ENCODE measurements at places on chromosomes 12 and 14.

DNA sequence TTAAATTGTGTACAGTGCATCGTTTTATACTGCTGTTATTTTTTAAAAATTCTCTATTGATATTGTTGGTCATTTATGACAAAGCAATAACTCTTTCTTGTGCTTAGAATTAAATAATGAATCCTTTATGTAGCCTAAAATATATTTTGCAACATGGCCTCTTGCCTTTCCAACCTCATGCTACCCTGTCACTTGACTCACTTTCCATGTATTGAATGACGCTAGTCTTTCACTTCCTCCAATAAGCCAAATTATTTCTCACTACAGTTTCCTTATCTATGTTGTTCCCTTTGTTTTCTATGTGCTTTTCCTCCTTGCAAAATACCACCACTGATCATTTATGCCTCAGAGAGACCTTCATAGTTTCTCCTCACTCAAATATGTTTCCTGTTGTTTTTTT is 16.3 kb upstream of the EPYC start:
- DNase-seq = no peak

DNA sequence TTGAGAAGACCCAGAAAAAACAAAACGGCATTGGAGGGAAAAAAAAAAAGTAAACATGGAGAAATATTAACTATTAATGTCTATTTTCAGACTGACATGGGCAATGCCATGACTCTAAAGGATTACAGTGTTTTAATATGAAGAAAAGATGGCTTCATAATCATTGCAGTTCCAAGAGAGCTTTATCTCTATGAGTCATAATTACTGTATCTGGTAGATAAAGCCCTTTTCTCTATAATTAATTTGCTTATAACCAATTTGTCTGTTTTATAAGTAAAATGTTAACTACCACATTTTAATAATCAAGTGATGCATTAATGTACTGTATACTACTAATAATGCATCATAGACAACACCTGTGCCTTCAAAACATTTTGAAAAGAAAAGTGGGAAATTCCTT is 59.7 kb downstream of the CLIP1 start:
- DNase-seq = no peak

DNA sequence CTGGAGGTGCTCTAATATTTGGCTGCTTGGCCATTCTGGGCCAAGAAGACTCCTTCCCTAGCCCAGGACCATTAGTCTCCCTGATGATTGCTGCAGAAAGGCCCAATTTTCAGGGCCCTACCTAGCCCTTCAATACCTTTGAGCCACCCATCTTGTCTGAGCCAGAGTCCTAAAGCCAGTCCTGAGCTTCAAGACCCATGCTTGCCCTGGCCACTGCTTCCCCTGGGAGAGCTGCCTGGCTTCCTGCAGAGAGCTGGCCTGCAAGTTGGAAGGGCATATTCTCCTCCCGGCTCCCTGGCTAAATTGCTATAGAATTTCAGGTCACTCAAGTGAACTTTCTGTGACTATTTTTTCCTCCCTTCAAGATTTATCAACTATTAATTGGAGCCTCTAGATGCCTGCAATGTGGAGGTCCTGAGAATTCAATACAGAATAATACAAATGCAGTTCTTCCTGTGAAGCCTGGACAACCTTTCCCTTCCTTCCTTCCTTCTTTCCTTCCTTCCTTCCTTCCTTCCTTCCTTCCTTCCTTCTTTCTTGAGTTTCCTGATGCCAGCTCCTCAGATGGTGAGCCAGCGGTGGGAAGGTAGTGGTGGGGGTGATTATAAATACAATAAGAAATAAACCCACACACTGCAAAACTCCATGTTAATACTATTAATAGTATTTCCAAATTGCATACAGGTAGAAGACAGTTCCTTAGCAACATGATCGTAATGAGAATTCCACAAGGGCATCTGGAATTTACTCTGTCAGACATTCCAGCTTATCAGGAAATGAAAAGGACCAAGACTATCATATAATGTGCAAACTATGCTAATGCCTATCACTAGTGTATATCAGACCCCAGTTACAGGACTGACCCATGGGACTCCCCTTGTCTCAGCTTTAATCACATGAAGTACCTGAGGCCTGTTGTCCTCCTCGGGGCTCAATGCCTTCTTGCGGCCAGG is 108.1 kb downstream of the ZFP36L1 start:
- DNase-seq = no peak

- no peak for DNase-seq
Measured at GRCh38 chr14:96559571-96559970, 57.4 kb downstream of the PAPOLA start.

DNA sequence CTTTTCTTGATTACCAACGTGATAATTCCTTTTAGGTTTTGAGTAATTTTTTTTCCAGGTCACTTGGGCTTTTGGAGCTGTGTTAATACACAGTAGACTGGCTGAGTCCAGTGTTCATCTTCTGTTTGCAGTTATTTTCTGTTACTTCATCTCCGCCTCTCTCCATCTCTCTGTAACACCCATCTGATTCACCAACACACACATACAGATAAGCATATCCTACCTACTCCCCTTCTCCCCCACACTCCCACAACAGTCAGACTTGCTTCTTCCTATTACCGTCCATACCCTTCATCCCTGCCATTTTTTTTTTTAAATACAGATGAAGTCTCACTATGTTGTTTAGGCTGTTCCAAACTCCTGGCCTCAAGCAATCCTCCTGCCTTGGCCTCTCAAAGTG is 72.7 kb upstream of the MANSC4 start:
- no peak for DNase-seq
